ENCODE measurements at places on chromosomes 6 and 20. TPM values are rescaled to one million over a fixed set of nuclear protein-coding genes. Genes with fewer than 3 reads are reported as not detected.

Gene AFG1L
- 6.2 TPM for total RNA-seq

Gene C6orf132
- 0.18 TPM for total RNA-seq

Gene SPATA25
- 0.68 TPM for total RNA-seq

DNA sequence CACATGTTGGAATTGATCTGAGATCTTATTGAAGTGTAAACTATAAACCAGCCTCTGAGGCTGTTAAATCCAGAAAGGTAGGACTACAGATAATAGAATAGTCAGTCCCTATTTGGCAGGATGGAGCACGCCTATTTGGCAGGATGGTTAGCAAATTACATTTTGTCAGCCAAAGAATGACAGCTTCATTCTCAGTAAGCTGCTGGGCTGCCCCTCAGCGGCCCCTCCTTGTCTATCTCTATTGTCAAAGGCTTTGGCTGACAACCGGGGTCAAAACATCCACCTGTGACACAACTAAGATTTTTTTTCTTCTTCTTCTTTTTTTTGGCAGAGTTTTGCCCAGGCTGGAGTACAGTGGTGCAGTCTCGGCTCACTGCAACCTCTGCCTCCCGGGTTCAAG is 123.4 kb upstream of the ECI2 start:
- no peaks in the 10 kb centered on the region for H3K27me3 ChIP-seq
- no peak overlapping the region for H3K27ac ChIP-seq
- no peaks in the 10 kb centered on the region for H3K36me3 ChIP-seq
- no peak for DNase-seq

- no peak overlapping the region for H3K4me3 ChIP-seq
- no peaks in the 10 kb centered on the region for H3K4me1 ChIP-seq
- no peak overlapping the region for H3K27ac ChIP-seq
- H3K36me3 ChIP-seq = no peaks in the 10 kb centered on the region
- no peak for DNase-seq
Measured at GRCh38 chr20:46154305-46154704, 36.2 kb downstream of the CD40 start.

DNA sequence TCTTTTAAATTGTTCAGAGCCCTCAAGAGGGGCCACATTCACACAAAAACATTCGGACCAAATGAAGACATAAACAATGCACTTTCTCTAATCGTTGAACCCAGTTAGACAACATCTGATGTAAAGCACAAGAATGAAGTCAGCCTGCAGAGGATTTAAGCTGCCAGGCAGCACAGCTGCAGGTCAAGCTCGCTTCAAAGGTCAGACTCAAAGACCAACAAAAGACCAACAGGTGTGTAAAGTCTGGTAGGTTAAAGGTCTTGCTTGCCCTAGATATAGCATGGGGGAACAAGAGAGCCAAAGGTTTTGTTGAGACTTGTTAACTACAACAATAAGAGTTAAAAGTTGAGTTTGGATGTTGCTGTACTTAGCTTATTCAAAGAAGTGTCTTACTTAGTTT is 26.7 kb upstream of the MYLIP start:
- H3K27me3 ChIP-seq = no peaks in the 10 kb centered on the region
- no peaks in the 10 kb centered on the region for H3K4me1 ChIP-seq
- no peak for DNase-seq
- H3K27ac ChIP-seq = no peak overlapping the region
- H3K4me3 ChIP-seq = no peak overlapping the region

GRCh38 chr20:48879612-48880245 is 41.8 kb upstream of the ARFGEF2 start:
- no peaks in the 10 kb centered on the region for H3K36me3 ChIP-seq
- peaks cover 2% of the 10 kb centered on the region for H3K4me1 ChIP-seq
- no peak for DNase-seq
- no peak overlapping the region for H3K27ac ChIP-seq
- no peak overlapping the region for H3K4me3 ChIP-seq

Gene OR12D3
- not detected for total RNA-seq

GRCh38 chr20:62605236-62605943 is 36.9 kb upstream of the SLCO4A1 start:
- H3K4me3 ChIP-seq = no peak overlapping the region
- H3K4me1 ChIP-seq = peaks cover 28% of the 10 kb centered on the region
- peaks cover 54% of the 10 kb centered on the region for H3K27me3 ChIP-seq
- no peaks in the 10 kb centered on the region for H3K36me3 ChIP-seq
- no peak overlapping the region for H3K27ac ChIP-seq

DNA sequence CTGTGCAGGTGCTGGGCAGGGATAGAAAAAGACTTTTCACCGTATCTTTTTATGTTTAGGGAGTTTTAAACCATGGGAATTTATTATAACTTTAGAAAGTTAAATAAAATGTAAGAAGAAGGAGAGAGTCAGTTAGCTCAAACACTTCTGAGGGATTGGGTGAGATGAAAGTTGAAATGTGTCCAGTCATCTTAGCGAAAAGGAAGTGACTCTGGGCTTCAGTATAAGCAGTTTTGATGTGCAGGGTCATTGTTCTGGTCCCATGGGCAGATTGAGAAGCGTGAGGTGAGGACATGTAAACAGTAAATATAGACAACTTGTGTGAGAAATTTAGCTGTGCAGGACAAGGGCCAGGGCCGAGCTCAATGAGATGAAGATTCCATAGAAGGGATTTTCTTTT is 66.9 kb downstream of the TOX2 start:
- no peak overlapping the region for H3K27ac ChIP-seq
- no peaks in the 10 kb centered on the region for H3K36me3 ChIP-seq
- no peak overlapping the region for H3K4me3 ChIP-seq
- H3K4me1 ChIP-seq = peaks cover 24% of the 10 kb centered on the region
- H3K27me3 ChIP-seq = peaks cover 9% of the 10 kb centered on the region

GRCh38 chr6:129608886-129609537 is 101.0 kb downstream of the ARHGAP18 start:
- no peak for DNase-seq
- H3K36me3 ChIP-seq = peaks cover 11% of the 10 kb centered on the region
- H3K27ac ChIP-seq = no peak overlapping the region

DNA sequence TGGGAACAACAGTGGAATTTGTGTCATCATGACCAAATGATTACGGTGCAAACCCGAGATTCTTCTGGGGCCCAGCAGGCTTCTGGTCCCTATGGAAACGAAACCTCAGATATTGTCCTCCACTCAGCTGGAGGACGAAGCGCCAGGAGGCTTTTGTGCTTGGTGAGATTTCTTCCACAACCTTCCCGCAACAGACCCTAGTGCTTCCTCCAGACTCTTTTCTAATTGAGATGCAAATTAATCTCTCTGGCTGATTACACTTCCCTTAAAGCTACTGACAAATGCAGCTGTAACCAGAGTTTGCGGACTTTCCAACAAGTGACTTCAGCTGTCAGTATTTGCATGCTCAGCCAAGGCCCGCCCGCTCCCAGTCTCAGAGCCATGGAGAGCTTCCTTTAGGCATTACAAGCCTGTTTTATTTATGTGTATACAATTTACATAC is 96.0 kb downstream of the INSM1 start:
- no peak overlapping the region for H3K27ac ChIP-seq
- DNase-seq = no peak
- no peaks in the 10 kb centered on the region for H3K27me3 ChIP-seq
- no peak overlapping the region for H3K4me3 ChIP-seq
- no peaks in the 10 kb centered on the region for H3K4me1 ChIP-seq

GRCh38 chr6:71433441-71433840 is 144.8 kb downstream of the OGFRL1 start:
- H3K27me3 ChIP-seq = no peaks in the 10 kb centered on the region
- H3K36me3 ChIP-seq = no peaks in the 10 kb centered on the region
- H3K27ac ChIP-seq = no peak overlapping the region
- no peak overlapping the region for H3K4me3 ChIP-seq
- DNase-seq = no peak
- H3K4me1 ChIP-seq = no peaks in the 10 kb centered on the region

Gene AMD1
- total RNA-seq = 54.8 TPM

GRCh38 chr6:149410557-149410956 is 10.5 kb downstream of the SUMO4 start:
- no peaks in the 10 kb centered on the region for H3K27me3 ChIP-seq
- H3K27ac ChIP-seq = no peak overlapping the region
- no peaks in the 10 kb centered on the region for H3K36me3 ChIP-seq
- DNase-seq = no peak
- no peaks in the 10 kb centered on the region for H3K4me1 ChIP-seq
- H3K4me3 ChIP-seq = no peak overlapping the region

DNA sequence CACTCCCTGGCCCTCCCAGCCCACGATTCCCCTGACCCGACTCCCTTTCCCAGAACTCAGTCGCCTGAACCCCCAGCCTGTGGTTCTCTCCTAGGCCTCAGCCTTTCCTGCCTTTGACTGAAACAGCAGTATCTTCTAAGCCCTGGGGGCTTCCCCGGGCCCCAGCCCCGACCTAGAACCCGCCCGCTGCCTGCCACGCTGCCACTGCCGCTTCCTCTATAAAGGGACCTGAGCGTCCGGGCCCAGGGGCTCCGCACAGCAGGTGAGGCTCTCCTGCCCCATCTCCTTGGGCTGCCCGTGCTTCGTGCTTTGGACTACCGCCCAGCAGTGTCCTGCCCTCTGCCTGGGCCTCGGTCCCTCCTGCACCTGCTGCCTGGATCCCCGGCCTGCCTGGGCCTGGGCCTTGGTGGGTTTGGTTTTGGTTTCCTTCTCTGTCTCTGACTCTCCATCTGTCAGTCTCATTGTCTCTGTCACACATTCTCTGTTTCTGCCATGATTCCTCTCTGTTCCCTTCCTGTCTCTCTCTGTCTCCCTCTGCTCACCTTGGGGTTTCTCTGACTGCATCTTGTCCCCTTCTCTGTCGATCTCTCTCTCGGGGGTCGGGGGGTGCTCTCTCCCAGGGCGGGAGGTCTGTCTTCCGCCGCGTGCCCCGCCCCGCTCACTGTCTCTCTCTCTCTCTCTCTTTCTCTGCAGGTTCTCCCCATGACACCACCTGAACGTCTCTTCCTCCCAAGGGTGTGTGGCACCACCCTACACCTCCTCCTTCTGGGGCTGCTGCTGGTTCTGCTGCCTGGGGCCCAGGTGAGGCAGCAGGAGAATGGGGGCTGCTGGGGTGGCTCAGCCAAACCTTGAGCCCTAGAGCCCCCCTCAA is at the start of gene LTA:
Gene LTA, plus strand, starts transcription at position 249 of the 871 bp plus-strand sequence. Its CDS starts 454 bp downstream, at position 703.
- H3K4me1 ChIP-seq = peaks cover 93% of the 10 kb centered on the region
- H3K36me3 ChIP-seq = peaks cover 2% of the 10 kb centered on the region
- H3K4me3 ChIP-seq = peak within 1 kb of the TSS; percentile 51
- peak within 1 kb of the TSS; percentile 92 for H3K27ac ChIP-seq
- DNase-seq = peak; percentile 75

Gene BEND3
- 1.5 TPM for total RNA-seq

DNA sequence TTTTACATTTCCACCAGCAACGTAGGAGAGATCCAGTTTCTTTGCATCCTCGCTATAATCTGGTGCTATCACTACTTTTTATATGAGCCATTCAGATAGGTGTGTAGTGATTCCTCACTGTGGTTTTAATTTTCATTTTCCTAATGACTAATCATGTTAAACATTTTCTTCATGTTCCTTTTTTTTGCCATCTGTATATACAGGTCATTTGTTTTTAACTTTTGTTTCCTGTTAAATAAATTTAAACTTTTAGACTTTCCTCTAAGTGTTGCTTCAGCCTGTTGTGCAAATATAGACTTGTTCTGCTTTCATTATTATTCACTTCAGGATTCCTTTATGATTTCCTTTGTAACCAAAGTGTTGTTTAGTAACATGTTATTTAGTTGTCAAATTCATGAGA is 697.4 kb downstream of the PTPRT start:
- H3K4me3 ChIP-seq = no peak overlapping the region
- H3K4me1 ChIP-seq = no peaks in the 10 kb centered on the region

DNA sequence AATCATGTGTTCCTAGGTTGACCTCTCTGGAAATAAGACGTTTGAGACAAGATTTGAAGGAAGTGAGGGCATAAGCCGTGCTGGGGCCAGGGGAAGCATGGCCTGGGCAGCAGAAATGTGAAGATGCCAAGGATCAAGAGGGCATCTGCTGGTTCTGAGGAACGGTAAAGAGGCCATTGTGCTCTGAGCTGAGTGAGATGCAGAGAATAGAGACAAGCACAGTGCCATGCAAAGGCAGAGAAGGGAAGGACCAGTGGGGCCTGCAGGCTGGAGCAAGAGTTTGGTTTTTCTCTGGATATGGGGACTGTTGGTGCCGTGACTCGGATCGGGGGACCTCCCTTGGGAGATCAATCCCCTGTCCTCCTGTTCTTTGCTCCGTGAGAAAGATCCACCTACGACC is 50.8 kb downstream of the SMPDL3A start:
- H3K27me3 ChIP-seq = no peaks in the 10 kb centered on the region
- H3K4me3 ChIP-seq = no peak overlapping the region
- H3K27ac ChIP-seq = no peak overlapping the region
- DNase-seq = no peak
- H3K36me3 ChIP-seq = no peaks in the 10 kb centered on the region
- H3K4me1 ChIP-seq = no peaks in the 10 kb centered on the region

All from T-cell (primary cell).